ENCODE measurements at places on chromosomes 13 and 19. TPM values are rescaled to one million over a fixed set of nuclear protein-coding genes. Genes with fewer than 3 reads are reported as not detected.

GRCh38 chr19:30070968-30071632 is 129.1 kb downstream of the URI1 start:
- no peak for ATAC-seq

Gene PLVAP
- 1.1 TPM for total RNA-seq

Gene JAK3
- total RNA-seq = 4.4 TPM

- ATAC-seq = no peak
These were observed 515.5 kb downstream of the MYO16 start for GRCh38 chr13:109144693-109145437.

GRCh38 chr13:33138441-33138840 is 122.2 kb downstream of the KL start:
- no peak for ATAC-seq

DNA sequence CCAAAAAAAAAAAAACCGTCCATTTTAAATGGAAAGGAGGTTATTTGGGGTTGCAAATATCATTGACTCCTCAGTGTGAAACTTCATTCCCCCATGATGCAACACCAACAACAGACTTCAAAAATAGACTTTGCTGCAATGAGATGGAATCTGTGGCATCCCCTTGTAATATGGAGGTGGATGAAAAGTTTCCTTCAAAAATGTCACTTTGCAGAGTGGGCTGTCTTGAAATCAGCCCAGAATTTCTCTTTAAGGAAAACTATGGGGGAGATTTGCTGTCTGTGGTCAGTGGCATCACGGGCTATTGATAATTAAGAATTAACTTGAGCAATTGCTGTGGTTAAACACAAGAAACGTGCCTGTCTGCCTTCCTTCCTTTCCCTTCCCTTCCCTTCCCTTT is 1.5 kb downstream of the GPR18 start:
- no peak for ATAC-seq

Measured in motor neuron (in vitro differentiated cells).